NCI-H1092 (cell line): ENCODE measurements at places on chromosomes 5 and 9.

- DNase-seq, result no peak
These were observed 205.2 kb upstream of the ADCY2 start for GRCh38 chr5:7190712-7191250.

DNA sequence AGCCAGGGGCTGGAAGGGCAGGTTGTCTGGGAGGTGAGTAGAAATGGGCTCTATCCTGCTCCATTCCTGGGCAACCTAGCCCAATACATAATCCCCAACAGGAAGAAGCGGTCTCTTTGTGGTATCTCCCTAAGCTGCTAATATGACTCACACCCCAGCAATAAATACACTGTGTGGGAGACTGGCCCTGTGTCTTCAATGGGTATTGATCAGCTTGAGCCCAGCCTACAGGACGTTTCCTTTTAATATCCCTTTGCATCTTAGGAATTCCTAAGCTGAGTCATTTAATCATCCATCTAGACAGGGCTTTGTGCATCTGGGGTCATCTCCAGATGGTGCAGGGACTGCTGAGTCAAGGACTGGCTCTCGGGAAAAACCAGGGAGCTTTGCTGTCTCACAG is 207.0 kb upstream of the PANK3 start:
- no peak for DNase-seq

DNA sequence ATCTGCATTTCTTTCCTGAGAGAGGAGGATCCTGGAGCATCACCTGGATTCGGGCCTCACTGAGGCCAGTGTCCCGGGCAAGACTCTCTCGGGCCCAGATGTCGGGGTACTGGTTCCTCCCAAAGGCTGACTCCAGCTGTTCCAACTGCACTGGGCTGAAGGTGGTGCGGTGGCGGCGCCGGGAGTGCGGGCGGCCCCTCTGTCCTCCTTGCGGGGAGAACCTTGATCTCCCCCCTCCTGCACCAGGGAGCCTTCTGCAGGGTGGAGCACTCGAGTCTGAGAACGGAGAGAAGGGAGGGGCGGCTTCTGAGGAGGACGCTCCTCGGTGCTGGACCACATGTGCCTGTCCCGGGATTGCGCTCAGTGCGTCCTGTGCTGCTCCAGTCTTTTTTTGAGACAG is 2.0 kb downstream of the PROP1 start:
- no peak for DNase-seq

GRCh38 chr9:103837940-103838339 is 256.2 kb upstream of the SMC2 start:
- no peak for DNase-seq

- no peak for DNase-seq
These were observed 10.7 kb downstream of the MARCHF6 start for GRCh38 chr5:10364186-10364689.

GRCh38 chr9:76150013-76150412 is 244.2 kb downstream of the RFK start:
- DNase-seq, result no peak

DNA sequence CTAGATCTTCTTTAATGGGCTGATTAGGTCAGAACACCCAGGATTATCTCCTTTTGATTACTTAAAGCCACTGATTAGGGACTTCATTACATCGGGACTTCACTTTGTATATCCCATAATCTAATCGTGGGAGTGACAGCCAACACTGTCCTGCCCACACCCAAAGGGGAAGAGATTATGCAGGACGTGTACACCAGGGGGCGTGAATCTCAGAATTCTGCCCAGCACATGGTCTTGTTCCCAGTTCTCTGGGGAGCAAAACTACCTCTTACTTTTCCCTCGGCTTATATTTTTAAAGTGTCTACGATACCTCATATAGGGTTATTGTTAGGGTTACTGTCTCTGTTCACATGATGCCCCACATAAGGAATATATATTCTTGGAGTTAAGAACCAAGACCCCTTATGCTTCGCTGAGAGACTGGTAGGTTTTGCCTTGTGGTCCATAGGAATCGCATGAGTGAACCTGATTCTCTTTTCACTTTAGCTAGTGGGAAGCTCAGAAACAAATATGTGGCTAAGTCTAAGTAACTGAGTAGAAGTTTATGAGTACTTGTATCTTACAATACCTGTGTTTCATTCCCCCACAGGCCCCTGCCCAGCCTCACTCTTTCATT is 192.7 kb downstream of the GNA14 start:
- DNase-seq, result peak; percentile 5

GRCh38 chr9:93255994-93256877 is 72.3 kb downstream of the WNK2 start:
- DNase-seq, result no peak

- no peak for DNase-seq
These were observed 9.6 kb upstream of the CTNNAL1 start for GRCh38 chr9:109022873-109023272.

DNA sequence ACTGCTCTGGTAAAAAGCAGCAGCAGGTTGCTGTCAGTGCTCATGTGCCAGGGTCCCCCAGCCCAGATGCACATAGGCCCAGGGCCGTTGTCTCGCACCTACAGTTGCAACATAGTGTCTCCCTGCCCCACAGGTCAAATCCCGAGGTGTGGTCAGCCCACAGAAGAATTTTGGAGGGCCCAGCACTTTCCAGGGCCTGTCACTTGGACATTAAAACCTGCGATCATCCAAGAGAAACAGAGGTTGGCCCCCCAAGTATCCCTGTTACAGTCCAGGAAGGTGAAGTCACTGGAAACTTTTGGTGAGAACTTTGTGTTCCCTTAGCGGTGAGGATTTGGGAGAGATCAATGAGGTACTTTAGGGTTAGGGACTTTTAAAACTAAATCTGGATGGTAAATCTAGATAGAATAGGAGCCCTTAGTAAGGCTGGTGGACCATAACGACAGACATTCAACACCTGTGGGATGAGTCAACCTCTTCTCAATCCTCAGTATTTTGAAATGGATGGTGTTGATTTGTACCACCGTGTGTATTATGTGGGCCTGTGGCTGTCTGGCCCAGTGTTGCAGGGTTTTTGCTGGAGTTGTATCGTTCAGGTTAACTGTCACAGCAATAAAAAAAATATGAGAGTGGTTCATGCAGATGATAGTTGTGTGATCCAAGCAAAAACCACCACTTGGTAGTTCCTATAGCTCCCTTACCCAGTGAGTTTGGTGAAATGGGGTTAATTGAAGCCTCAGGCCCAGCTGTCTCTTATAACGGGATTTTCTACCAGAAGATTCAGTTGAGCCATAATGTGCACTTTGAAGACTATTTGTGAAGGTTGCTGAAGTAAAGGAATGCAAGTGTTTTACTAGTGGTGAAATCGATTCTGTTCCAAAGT is 19.2 kb downstream of the OR2S2 start:
- DNase-seq, result no peak

GRCh38 chr5:156444753-156445291 is 117.9 kb downstream of the SGCD start:
- DNase-seq, result no peak

- peak; percentile 89 for DNase-seq
These were observed at the start of gene ARHGEF39 for GRCh38 chr9:35664531-35665470. ARHGEF39 (minus strand) TSS chr9:35665195; CDS start chr9:35665169, 26 bp downstream.

GRCh38 chr9:35658137-35658967 is at the start of gene CCDC107:
CCDC107 (plus strand) TSS chr9:35658292; CDS start chr9:35658380, 88 bp downstream.
- peak; percentile 84 for DNase-seq

DNA sequence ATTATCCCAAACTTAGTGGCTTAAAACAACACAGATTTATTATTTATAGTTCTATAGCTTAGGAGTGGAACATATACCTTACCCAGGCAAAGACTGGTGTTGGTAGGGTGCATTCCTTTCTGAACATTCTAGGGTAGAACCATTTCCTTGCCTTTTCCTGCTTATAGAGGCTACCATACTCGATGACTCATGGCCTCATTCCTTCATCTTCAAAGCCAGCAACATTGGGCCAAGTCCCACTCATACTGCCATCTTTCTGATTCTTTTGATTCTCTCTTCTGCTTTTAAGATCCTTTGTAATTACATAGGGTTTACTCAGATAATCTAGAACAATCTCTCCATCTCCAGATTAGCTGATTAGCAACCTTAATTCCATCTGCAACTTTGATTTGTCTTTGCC is 452.7 kb upstream of the KLF4 start:
- no peak for DNase-seq

DNA sequence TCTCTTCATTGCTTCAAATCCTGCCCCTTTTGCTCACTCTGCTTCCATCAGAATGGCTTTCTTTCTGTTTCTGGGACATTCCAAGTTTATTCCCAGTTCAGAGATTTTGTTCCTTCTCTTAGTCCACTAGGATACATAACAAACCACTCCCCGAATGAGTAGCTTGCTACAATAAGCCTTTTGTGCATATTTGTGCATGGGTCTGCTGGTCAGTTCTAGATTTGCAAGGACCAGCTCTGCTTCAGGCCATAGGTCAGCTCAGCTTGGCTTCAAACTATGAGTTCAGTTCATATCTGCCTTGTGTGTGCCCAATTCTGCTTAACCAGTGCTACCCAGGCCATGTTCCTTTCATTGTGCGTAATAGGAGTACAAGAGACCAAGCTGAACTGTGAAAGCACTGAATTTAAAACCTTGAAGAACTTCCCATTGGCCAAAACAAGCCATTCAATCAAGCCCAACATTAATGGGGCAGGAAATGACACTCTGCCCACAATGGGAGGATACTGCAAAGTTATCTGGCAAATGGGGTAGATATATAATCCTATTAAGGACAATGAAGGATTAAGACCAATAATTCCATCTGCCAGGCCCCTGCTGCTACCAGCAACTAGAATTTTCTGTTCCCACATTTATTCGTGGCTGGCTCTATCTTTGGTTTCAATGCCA is 328.8 kb downstream of the PRELID2 start:
- DNase-seq, result no peak

- DNase-seq, result no peak
These were observed 77.1 kb upstream of the ADAMTS2 start for GRCh38 chr5:179422213-179422855.

DNA sequence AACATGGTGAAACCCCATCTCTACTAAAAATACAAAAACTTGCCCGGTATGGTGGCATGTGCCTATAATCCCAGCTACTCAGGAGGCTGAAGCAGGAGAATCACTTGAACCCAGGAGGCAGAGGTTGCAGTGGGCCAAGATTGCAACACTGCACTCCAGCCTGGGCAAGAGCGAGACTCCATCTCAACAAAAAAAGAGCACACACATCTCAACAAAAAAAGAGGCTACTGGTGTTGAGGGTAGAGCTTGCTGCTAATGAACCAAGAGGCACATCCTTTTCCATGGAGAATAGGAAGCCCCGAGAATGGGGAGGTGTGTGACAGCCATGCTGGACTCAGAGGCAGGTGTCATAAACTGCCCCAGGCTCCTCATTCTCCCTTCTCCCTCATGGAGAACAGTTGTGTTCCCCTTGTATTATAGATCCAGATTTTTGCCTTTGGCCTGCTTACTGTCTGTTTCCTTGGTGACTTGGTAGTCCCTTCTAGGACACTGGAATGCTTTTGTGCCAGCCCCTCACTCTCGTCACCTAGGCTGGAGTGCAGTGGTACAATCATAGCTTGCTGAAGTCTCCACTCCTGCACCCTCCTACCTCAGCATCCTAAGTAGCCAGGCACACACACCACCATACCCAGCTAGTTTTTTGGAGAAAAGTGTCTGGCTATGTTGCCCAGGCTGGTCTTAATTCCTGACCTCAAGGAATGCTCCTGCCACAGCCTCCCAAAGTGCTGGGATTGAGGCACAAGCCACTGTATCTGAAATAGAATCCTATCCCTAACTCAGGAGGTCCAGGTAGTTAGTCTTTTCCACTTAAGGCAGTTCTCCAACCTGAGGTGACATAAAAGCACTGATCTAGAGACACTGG is 5.1 kb downstream of the RPL12 start:
- no peak for DNase-seq

- DNase-seq, result peak; percentile 50
These were observed at the start of gene PRRT1B for GRCh38 chr9:131545003-131545785. PRRT1B (plus strand) TSS chr9:131545523; CDS start chr9:131545616, 93 bp downstream.

- DNase-seq, result no peak
These were observed 604.9 kb upstream of the PTGER4 start for GRCh38 chr5:40074826-40075225.

- DNase-seq, result no peak
These were observed 4.4 kb upstream of the GLIPR2 start for GRCh38 chr9:36132086-36132485.

DNA sequence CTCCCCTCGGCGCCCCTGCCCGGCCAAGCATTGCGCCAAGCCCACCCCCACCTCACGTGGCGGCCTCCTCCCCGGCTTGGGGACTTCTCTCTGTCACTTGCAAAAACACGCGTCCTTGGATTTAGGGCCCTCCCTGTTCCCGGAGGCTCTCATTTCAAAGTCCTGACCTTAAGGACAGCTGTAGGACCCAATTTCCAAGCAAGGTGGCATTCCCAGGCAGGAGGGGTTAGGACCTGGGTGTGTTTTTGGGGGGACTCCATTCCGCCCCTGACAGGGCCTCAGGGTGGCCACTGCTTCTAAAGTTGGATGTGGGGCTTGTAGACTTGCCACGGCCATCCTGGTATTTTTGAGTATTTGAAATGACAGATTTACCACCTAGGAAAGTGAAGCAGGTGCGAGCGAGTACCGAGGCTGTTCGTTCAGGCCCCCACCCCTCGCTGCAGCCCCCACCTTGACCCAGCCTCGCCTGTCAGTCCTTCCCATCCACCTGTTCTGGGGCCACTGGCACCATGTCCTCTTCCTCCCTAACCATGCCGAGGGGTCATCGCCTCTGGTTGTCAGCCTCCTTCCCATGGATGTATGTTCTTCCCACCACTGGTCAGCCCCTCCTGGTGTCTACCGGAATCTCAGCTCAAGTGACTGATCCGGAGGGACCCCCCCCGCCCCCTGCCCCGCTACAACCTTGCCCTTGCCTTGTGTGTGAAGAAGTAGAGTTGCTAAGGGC is 52.4 kb downstream of the MRPL36 start:
- no peak for DNase-seq

GRCh38 chr9:4168526-4168925 is 131.3 kb downstream of the GLIS3 start:
- no peak for DNase-seq

DNA sequence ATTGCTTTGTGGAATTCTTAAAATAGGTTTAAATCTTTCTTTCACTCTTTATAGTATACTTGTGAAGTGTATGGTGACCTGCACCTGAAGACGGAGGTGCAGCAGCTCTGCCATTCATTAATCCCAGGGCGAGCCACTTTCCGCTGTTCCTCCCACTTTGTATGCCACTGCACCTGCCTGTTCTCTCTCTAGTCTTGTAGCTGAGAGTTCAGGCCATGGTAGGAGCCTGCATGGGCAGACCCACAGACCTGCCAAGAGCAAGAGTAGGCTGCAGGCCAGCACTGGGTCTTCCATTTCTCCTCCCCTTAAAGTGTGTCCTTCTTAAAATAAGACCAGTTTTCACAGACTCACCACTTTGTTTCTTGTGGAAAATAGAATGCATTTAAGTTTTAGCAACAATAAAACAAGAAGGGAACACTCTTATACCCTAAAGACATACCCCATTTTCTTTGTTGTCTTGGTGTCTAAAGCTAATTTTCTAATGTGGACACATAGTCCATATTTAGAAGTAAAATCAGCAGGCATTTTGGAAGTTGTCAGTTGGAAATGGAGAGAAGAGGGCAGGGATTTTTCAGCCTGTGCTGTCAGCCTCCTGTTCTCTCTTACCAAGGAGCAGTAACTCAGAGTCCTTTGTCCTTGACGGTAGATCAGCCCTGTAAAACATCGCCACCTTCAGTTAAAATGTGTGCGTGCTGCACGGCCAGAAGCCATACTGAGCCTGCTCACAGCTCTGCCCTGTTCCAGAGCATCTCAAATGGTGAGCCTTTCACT is 103.2 kb downstream of the SNCAIP start:
- DNase-seq, result peak; percentile 52

GRCh38 chr9:10005206-10005605 is 607.6 kb downstream of the PTPRD start:
- no peak for DNase-seq
